ENCODE measurements at places on chromosomes 5 and 9.

DNA sequence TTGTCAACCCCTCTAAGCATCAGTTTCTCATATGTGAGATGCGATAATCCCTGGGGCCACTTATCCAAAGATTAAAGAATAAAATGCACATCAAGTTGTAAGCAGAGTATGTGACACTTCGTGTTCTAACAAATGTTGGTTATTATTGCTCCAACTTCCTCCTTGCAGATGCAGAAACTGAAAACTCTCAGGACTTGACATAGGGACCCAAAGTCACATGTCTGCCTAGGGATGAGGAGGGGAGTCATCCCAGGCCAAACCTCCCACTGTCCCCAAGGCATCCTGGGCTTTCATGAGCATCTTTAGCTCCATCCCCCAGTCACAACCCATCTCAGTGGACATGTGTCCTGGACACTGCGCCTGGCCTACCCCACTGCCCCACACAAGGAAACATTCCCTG is 27.5 kb upstream of the SYK start:
- DNase-seq: no peak

- DNase-seq: peak; percentile 82
Measured at GRCh38 chr5:5886812-5887486, 464.5 kb downstream of the ICE1 start.

DNA sequence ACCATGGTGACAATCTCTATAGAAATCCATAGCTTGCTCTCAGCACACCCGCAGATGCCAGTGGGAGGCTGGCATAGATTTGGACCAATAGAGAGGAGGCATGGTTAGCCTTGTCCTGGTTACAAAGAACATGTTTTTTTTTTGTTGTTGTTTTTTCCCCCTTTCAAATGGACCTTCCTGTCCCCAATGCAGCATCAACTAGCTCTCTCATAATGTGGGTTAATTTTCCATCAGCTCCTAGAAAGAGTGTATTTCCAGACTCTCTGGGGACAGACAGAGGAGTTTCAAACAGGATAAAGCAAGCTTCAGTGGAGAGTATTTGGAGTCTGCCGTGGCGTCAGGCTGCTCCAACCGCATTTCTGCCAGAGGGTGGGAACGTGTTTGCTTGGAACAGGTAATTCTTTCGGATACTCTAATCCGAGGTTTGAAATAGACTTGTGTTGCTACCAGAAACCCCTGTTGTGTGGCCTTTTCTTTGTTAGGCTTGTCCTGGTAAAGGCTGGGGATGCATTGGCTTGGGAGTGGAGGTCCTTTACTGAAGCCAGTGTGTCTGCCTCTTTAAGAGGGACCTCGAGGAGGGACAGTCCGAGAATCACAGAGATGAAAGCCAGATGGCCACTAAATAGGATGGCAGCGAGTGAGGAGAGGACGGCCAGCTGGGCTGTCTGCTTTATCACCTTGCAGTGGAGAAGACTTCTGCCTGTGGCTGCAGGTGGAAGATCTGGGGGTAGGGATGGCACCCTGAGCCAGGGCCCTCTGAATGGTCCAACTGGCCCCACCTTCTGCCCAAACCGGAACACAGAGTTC is 130.5 kb upstream of the CPEB4 start:
- no peak for DNase-seq

DNA sequence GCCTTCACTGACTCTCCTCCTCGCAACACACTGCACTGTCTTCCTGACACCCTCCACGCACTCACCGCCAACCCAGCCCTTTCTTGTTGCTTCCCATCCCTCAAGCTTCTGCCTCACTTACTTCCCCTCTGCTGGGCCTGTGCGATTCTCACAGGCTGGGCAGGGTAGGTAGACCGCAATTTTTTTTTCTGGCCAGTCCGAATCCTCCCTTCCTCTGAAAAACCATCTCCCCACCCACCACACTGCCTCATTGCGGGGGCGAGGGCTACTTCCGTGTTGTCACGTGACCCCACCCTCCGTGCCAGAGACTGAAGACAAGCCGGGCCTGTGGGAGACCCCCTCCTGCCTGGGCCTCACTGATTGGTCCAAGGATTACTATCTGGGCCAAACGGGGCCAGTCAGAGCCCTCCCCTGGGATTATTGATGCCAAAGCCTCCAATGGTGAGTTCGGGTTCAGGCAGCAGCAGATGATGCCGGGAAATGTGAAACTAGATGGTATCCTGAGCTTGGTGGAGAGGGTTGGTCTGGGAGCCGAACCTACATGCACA is 73.1 kb downstream of the STK10 start:
- DNase-seq: no peak

DNA sequence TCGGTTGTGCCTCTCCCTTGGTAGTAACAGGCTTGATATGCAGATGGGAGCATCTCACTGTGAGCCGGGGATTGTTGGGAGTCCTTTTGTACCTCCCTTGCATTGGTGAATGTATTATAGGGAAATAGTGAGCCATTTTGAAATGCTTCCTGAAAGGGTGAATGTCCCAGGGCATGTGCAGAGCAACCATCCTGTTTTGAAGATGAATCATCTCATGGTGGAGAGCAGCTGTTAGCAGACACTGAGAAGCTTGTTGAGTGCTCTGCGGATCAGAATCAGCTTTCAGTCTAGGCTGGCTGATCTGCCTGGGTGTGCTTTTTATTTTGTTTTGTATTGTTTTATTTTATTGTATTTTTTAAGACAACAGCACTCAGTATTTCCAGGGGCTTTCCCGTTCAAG is 29.7 kb downstream of the SLC36A1 start:
- DNase-seq: peak; percentile 15

- DNase-seq: no peak
Measured at GRCh38 chr5:120806202-120806601, 342.1 kb downstream of the PRR16 start.

GRCh38 chr5:16690243-16690852 is 73.6 kb upstream of the RETREG1 start:
- no peak for DNase-seq

- DNase-seq: no peak
Measured at GRCh38 chr9:113940077-113940476, 64.0 kb downstream of the ZNF618 start.

DNA sequence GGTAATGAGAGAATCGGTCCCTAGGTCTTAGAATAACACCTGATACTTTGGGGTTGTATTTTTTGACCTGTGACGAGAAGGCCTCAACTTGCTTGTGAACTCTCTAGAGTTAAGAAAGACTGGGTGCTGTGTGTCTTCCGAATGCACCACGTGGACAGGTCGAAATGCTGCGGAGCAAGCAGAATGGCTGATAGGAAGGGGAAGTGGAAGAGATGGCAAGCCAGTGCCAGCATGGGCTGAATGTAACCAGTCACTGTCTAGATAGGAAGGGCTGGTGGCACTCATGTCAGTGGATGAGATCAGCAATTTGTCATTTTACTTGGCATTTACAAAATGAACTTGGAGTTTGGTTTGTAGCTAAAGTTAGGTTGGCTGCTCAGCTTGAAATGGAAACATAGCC is 5.6 kb downstream of the OTULINL start:
- DNase-seq: no peak

DNA sequence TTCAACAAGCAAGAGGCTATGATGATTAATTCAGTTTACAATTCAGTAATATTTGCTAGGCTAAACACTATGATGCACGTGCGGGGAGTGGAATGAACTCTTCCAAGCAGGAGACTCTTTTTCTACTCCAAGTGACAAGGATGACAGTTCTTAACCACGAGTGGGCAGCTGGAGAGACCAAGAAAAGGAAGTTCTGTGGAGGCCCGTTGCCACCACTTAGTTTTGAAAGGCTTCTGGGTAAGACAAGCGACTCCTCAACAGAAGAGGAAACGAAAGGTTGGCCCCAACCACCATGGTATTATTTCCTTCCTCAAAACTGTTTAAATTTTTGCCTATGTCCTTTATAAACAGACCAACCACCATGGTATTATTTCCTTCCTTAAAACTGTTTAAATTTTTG is 2.8 kb downstream of the DCAF12 start:
- no peak for DNase-seq

GRCh38 chr5:56306433-56307150 is 73.5 kb upstream of the ANKRD55 start:
- DNase-seq: no peak

DNA sequence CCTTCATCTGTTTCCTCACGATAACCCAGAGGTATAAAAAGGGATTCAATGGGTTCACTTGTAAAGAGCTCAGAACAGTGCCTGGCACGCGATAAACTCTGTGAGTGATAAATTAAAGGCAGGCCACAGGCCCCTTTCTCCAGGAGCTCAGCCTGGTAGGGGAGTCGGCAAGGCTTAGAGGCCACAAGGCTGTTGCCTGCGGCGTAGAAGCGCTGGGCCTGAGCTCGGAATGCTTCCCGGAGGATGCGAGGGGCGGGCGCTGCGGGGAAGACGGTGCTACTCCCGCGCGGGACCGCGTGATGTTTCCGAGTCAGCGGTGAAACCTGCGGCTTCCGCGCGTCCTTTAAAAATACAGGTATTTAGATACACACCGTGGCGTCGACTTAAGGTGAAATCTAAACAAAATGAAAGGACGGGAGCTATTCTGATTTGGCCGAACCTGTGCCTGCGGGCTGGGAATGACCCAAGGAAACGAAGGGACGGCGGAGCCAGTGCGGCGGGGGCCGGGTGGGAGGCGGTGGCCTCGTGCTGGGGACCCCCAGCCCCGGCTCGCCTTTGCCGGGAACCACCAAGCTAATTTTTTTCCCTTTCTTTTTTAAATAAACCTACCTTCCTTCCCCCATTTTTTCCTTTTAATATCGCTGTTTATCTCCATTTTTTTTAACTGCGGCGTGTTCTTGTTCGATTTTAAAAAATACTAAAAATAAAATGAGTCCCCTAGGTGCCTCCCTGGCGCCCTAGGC is 6.2 kb downstream of the NKX2-5 start:
- DNase-seq: no peak

DNA sequence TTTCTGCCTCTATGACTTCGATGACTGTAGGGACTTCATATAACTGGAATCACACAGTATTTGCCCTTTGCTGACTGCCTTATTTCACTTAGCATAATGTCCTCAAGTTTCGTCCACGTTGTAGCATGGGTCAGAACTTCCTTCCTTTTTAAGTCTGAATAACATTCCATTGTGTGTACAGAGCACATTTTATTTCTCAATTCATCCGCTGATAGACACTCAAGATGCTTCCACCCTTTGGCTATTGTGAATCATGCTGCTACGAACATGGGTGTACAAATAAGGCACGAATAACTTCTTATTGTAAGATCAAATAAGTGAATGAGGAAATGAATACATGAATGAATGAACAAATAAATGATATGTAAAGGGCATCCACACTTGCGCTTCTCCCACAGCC is 13.0 kb downstream of the BARX1 start:
- DNase-seq: no peak

DNA sequence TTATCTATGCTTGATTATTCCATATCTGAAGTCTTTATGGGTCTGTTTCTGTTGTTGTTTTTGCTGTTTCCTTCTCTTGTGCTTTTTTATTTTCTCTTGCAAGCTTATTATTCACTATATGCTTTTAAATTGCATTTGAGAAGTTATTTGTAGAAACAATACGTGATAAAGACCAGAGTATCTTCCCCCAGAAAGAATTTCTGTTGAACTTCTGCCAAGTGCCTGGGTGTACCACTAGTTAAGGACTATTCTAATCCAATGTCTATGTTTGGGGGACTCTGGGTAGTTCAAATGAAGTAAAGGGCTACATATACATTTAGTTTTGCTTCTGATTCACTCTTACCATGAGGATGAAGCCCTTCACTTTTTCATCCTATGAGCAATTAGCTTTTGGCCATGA is 54.3 kb downstream of the SLF1 start:
- DNase-seq: no peak

DNA sequence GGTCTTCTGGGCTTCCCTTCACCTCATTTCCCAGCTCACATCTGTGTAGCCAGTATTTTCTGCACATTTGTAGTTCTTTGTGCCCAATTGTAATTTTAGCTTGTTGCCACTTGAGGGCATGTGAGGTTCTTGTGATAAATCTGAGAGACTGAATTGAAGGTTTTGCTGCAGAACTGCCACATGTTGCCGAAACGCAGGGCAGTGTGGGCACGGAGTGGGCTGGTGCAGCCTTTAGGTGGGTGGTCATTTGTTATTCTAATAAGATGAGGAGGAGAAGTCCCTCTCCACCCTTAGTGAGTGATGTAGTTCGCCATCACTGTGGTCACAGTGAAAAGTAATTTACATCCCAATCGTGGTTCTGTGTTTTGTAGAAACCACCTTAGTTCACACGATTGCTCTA is 21.2 kb downstream of the OTULIN start:
- no peak for DNase-seq

DNA sequence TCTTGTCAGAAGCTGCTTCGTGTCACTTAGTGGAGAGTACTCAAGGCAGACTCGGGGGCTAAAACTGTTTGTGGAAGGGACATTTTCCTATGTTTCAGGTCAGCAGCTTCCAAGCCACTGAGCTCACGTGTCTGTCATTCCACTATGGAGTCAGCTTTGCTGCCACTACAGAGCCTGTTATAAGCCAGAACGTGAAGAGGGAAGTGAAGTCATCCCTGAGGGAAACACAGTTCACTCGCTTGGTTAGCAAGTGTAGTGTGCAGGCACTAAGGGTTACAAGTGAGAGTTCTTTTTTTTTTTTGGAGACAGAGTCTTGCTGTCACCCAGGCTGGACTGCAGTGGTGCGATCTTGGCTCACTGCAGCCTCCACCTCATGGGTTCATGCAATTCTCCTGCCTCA is 24.5 kb upstream of the LTC4S start:
- DNase-seq: no peak

- no peak for DNase-seq
Measured at GRCh38 chr5:3417376-3417943, 178.2 kb upstream of the IRX1 start.

- no peak for DNase-seq
Measured at GRCh38 chr5:97943036-97943435, 760.0 kb upstream of the RIOK2 start.

GRCh38 chr9:117156771-117157535 is 257.9 kb downstream of the ASTN2 start:
- DNase-seq: no peak

DNA sequence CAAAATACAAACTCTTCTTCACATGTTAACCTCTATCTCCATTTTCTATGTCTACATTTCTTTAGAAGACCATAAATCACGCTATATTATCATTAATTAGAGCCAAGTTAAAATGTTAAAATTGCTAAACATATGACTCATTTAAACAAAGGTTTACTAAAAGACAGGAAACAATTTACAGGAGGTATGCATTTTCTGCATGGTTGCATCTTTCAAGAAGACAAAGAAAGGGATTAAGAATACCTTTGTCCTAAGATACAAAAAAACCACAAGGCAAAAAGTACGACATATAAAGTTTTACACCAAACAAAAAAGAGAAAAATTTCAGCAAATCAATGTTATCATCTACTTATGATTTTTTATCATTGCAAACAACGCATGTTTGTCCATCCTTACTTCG is 324.4 kb downstream of the PDE4D start:
- no peak for DNase-seq

Data from osteocyte (in vitro differentiated cells).